ENCODE measurements at places on chromosomes 1 and 21. TPM values are rescaled to one million over a fixed set of nuclear protein-coding genes. Genes with fewer than 3 reads are reported as not detected.

GOLT1A gene
- not detected for polyA plus RNA-seq

DNA sequence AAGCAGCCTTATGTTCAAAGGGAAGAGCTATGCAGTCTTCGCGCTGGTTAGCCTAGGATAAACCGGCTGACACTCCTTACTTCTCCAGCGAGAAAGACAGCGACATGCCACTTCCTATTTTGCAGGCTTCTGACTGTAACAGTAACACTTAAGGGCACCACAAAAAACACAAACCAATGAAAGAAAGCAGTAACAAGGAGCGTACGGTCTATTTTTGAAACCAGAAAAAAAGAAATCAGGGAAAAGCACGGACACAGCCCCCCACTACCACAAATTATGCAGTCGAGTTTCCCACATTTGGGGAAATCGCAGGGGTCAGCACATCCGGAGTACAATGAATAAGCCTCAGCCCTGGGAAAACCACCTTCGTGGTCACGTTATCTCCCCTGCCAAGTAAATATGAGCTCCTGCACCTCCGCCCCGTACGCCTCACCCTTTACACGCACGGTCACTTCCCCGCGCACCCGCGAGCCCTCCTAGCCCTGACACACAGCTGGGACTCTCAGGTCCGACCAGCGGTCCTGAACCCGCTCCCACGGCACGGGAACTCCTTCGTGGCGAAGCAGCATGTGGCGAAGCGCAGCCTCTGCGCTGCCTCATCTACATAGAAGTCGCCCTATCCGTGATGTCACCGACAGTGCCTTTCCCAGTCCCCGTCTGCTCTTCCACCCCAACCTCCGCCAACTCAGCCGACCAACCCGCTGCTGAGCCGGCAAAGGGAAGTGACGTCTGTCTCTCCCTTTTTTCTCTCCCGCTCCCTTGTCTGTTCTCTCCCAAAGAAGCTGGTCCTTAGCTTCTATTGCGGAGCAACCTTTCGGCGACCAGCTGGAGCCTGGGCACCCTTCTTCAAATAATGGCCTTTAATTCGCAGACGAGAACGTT is 40.9 kb upstream of the PPIAL4F start:
- peak; percentile 93 for DNase-seq

DNA sequence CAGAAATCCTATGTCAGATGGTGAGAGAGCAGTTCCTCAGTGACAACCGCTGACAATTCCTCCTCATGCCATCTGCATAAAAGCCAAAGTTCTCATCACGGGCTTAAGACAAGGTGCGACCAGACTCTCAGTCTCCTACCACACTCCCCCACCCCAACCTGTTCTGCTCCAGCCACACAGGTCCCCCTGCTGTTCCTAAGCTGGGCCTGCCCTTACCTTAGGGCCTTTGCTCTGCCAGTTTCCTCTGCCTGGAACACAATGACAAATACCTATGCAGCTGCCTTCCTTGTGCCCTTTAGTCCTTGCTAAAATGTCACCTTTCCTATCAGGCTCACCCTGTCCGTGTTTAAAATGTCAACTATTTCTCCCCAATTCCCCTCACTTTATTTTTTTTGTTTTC is 382.2 kb downstream of the NTNG1 start:
- no peak for DNase-seq

DNA sequence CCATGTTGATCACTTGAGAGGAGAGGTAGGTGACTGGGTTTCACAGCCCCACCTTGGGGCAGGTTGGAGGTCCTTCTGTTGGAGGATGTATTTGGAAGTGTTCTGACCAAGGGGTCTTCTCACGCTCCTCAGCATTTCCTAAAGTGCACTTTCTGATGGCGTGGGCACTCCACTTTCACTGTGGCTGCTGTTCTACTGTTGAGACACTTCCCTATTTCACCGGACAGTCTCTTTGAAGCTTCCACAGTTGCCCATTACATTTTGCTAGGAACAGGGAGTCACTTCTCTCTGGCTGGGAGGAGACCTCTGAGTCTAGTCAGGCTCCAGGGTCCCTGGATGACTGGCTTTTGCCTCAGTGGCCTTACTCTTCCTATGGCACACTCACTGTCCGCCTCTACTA is 180.0 kb upstream of the LMO4 start:
- DNase-seq, result no peak

- peak; percentile 65 for DNase-seq
Measured at GRCh38 chr1:55700359-55701130, 485.4 kb upstream of the USP24 start.

DNA sequence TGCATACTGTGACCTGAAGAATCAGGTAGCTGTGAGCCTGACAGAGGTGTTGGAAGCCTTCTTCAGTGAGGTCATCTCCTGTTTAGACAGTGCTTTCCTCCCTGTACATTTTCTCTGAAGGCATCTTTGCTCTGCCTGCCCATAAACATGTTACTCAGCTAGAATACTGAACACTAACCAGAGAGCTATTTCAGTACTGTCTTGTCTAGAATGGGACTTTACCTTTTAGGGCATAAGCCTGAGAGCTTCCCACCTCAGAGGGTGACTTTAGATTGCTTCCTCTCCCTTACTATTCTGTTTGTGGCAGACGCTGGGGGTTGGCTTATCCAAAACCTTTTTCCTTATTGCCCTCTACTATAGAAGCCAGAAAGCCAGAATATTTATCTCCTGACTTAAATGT is 23.3 kb upstream of the ZNF326 start:
- DNase-seq, result no peak
